Stimulated activated CD4-positive, alpha-beta T cell treated with anti-CD3 and anti-CD28 coated beads, Interleukin-2, amount 100 ng/mL, for 4 hours (primary cell): ENCODE measurements at places on chromosomes 4 and X.

DNA sequence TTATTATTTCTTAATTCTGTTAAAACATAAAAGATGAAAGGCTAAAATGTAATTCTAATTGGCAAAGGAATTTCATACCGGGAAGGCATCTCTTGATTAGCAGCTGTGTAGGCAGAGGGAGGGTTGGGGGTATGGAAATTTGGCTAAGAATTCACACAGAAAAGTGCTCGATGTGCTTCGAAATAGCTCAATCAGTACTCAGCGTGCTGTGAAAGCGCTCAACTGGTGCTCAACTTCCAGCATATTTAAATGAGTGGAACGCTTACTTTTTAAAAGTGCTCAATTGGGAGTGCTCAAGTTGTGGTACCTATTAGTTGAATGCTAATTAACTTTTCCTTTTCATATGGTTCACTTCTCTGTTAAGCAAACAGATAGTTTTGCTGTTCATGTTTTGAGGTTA lies 695.9 kb upstream of the ATOH1 start:
- no peak for DNase-seq

GRCh38 chrX:96433409-96434077 lies 251.1 kb upstream of the DIAPH2 start:
- DNase-seq, result no peak

DNA sequence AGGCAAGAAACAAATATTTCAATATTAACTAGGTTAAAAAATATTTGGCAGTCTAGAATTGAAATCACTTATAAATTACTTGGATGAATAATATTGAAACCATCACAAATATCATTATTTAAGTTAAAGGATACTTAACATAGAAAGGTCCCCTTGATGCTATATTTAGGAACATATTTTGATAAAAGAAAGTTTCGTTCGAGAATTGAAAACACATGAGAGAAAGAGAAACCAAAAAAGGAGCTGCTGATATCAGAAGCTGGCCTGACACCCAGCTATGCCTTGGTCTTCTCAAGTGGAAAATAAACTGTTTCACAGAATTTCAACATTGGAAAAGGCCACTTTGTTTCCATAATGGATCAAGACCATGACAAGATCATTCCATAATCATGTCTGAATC lies 762.4 kb downstream of the DMD start:
- DNase-seq, result no peak

GRCh38 chr4:185567381-185568376 lies 32.4 kb upstream of the PDLIM3 start:
- DNase-seq, result no peak
